ENCODE measurements at places on chromosomes 5 and 9. TPM values are rescaled to one million over a fixed set of nuclear protein-coding genes. Genes with fewer than 3 reads are reported as not detected.
A peak's percentile ranks its signal among the peaks of the same experiment; 100 is the strongest.

Gene GGTA1
- total RNA-seq, result 9.6 TPM

GRCh38 chr9:133825555-133826218 lies 87.5 kb upstream of the SARDH start:
- peak; percentile 49 for DNase-seq

GRCh38 chr9:3473405-3473804 lies 52.4 kb downstream of the RFX3 start:
- DNase-seq, result no peak

DNA sequence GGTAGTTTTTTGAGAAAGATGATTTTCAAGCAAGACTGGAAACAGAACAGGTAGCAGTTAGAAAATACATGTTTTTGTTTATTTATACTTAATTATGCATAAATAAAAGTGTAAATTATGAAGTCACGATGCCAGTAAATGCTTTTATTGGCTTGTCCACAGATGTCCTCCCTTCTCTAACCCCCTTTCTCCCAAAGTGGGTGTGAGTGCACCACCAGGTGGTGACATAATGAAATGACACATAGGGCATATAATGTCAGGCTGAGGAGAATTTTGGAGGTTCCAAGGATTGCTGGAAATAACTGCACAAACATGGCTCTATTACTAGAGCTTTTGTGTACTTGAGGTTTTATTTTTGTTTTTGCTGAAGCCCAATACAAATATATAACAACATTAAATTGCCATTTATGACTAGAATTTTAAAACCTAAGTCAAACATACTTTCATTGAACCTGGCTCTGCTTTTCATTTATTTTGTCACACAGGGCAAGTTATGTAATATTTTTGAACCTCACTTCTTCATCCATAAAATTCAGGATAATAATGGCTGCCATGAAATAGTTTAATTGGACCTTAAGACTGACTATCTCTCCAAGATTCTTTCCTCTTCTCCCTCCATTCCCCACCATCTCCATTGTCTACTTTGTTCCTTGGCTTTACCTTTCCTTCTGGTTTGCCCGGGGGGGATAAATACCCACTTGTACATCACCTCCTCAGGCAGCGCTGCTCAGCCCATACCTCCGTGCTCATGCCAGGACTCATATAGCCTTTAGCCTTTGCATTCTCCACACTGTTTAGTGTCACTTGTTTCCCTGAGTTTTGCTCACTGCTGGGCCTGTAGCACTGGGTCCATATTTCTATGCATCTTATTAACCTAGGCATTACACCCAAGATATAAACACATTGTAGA lies 168.8 kb downstream of the PDE4D start:
- DNase-seq, result no peak

Gene FAM193B
- total RNA-seq, result 30.8 TPM

GRCh38 chr5:63931836-63932235 lies 30.4 kb downstream of the HTR1A start:
- DNase-seq, result no peak

GRCh38 chr5:32325062-32325461 lies 12.3 kb upstream of the MTMR12 start:
- peak; percentile 39 for DNase-seq

- DNase-seq, result no peak
Measured at GRCh38 chr9:75532233-75533050, 358.0 kb upstream of the PCSK5 start.

DNA sequence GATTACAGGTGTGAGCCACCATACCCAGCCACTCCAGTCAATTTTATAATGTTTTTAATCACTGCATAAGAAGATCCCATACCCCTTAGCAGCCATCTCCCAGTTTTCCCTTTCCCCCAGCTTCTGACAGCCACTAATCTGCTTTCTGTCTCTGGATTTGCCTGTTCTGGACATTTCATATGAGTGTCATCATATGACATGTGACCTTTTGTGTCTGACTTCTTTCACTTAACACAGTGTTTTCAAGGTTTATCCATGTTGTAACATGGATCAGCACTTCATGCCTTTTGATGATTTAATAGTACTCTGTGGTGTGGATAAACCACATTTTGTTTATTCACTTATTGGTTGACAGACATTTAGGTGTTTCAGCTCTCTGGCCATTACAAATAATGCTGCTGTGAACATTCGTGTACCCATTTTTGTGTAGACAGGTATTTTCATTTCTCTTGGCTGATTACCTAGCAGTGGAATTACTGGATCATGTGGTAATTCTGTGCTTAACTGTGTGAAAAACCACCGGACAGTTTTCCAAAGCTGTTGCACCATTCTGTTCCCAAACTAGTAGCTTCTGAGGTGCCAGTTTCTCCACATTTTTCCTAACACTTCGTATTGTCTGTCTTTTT lies 8.6 kb downstream of the SUSD3 start:
- no peak for DNase-seq

- no peak for DNase-seq
Measured at GRCh38 chr5:133928587-133929393, 39.6 kb downstream of the C5orf15 start.

Gene RUFY1
- total RNA-seq, result 47.9 TPM

- DNase-seq, result no peak
Measured at GRCh38 chr5:118017536-118017935, 970.8 kb downstream of the DTWD2 start.

- no peak for DNase-seq
Measured at GRCh38 chr9:134401391-134401790, 75.1 kb downstream of the RXRA start.

Gene PCDHA6
- total RNA-seq, result 0.30 TPM

Gene ZFP2
- 1.9 TPM for total RNA-seq
